ENCODE measurements at places on chromosomes 7 and 10.

DNA sequence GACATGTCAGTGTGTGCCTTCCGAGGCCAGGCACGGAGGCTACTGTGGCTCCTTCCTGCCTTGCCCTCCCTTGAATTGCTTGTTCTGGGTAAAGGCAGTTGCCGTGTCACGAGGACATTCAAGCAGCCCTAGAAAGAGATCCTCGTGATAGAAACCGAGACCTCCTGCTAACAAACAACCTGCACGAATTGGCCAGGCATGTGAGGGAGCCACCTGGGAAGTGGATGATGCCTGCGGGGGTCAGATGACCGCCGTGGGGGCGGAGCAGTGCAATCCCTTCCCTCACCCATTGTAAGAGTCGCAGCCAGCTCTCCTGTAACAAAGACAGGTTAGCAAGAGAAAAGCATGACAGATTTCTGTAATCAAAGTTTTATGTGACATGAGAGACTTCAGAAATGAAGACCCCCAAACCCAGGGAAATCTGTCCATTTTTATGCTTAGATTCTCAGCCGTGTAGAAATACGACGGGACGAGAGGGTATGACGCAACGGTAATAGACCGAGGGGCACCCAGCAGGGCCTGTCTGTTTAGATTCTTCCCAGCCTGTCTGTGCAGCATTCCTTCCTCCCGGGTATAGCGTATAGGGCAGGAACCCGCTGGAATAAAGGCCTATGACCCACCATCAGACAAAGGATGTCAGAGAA lies 241.7 kb downstream of the GATA3 start:
- DNase-seq, result no peak

- DNase-seq, result no peak
These were observed 26.9 kb downstream of the CAV1 start for GRCh38 chr7:116551692-116552091.

- DNase-seq, result no peak
These were observed 132.9 kb downstream of the BICC1 start for GRCh38 chr10:58645416-58646146.

DNA sequence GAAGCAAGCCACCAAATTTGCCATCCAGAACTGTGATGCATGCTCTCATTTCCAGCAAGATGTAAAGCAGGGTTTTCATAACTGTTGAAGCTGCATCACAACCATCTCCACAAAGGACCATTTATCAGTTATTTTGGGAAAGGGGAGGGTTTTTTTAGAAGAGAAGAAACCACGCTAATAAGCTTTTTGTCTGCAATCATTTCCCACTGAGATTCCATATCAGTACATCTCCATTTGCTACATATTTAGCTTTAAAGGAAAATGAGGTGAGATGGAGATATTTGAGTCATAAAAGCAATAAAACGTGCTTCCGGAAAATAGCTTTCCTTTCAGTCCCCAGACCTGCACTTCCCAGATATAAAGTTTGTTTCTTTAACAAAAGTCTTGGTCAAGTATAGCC lies 258.2 kb downstream of the FRMD4A start:
- DNase-seq, result no peak

GRCh38 chr7:41777894-41778596 lies 75.2 kb upstream of the INHBA start:
- DNase-seq, result no peak

GRCh38 chr10:101330631-101331225 lies 23.2 kb upstream of the BTRC start:
- no peak for DNase-seq

GRCh38 chr7:45680776-45681175 lies 106.6 kb downstream of the ADCY1 start:
- DNase-seq, result no peak

DNA sequence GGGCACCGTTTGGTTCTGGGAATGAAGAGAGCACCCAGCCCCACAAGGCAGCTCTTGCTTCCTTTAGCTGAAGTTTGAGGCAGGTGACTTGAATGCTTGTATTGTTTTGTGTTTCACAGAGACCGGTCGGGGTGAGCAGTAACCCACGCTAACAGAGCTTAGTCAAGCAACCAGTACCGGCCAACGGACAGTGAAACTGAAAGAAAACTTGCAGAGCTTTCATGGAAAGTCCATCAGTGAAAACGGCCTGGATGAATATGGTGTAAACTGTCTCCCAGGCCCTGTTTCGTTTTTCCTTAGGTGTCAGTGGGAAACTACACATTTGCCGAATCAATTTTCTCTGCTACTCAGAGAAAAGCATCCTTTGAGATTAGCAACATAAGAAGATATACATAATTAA lies 101.1 kb downstream of the LYZL1 start:
- no peak for DNase-seq

DNA sequence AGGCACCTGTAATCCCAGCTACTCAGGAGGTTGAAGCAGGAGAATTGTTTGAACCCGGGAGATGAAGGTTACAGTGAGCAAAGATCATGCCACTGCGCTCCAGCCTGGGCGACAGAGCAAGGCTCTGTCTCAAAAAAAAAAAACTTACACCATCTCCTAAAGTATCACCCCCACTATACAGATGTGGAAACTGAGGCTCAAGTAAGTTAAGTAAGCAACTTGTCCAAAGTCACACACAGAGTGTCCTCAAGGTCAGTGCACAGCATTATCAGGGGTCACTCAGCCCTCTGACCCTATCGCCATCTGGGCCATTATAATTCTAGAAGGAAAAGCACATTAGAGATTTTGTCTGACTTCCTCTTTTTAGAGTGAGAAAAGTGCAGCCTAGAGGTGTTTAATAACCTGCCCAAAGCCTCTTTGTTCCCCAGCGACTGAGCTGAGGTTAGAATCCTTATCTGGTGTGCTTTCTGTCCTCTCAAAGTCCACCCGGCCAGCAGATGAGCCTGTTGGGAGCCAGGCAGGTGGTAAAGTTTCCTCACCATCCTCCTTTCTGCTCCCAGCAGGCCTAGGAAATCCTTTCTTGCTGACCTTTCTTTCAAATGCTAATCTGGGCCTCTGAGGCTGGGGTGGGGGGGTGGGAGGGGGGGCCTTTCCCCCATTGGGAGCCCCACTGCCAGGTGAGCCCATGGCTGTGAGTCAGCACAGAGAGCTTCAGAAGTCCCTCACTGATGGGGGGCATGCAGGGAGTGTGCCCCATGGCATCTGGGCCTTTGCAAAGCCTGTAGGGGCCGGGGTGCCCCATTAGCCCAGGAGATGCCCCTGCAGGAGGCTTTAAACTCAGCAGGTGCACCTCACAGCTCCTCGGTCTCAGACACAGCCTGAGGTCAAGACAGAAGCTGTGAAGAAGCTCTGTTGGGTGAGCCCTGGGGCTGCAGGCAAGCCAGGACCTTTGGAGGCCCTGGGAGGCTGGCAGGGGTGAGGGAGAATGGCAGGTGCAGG lies 12.0 kb upstream of the KCNMA1 start:
- no peak for DNase-seq
